ENCODE measurements at places on chromosomes 5 and 9.

GRCh38 chr9:132020820-132021510 is 58.7 kb downstream of the MED27 start:
- H3K36me3 ChIP-seq, result no peaks in the 10 kb centered on the region
- H3K4me1 ChIP-seq, result peaks cover 25% of the 10 kb centered on the region
- H3K27ac ChIP-seq, result no peak overlapping the region

GRCh38 chr5:34564710-34565235 is 91.4 kb upstream of the RAI14 start:
- no peaks in the 10 kb centered on the region for H3K36me3 ChIP-seq
- DNase-seq, result no peak
- no peak overlapping the region for H3K4me3 ChIP-seq
- no peak overlapping the region for H3K27ac ChIP-seq

DNA sequence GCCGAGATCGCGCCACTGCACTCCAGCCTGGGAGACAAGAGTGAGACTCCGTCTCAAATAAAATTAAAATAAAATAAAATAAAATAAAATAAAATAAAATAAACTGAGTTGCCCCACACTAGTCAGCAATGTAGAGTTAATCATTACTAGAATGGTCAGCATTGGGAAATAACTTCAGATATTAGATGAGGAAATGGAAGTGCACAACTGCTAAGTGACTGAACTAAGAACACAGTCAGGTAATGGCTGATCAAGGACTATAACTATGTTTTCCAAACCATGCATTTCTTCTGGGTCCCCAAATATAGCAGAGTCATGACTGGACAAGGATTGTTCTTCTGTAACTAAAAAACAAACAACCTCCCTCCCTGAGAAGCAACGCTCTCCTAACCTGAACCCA is 17.1 kb downstream of the OTP start:
- H3K27me3 ChIP-seq, result peaks cover 40% of the 10 kb centered on the region
- no peaks in the 10 kb centered on the region for H3K36me3 ChIP-seq
- no peak overlapping the region for H3K27ac ChIP-seq
- no peaks in the 10 kb centered on the region for H3K4me1 ChIP-seq
- H3K4me3 ChIP-seq, result no peak overlapping the region

DNA sequence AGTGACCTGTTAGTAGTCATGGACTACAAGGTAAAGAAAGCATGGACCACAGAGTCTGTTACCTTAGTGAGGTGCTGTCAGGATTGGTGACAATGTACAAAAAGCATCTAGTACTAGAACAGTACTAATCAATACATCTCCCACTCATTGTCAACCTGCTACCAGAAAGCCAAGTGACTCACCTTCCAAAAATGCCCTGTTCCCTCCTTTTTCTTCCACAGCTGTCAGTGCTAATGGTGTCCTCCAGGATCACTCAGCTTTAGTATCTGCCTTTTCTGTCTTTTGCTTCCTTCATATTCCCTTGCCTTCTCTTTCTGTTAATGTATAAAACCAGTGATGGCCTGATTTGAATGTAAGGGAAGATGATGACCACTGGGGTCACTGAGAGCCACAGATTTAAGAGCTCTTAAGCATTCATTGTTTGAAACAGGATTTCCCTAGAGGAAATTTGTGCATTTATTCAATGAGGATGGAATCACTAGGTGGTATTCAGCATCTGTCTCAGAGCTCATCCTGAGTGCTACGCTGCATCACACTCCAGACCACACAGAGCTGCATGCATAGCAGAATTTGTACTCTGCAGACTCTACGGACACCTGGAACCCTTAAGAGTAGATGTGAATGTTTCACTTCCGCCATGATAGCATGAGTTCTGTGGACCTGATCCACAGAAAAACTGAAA is 71.0 kb downstream of the SV2C start:
- no peaks in the 10 kb centered on the region for H3K36me3 ChIP-seq
- H3K27me3 ChIP-seq, result no peaks in the 10 kb centered on the region
- no peak overlapping the region for H3K4me3 ChIP-seq
- DNase-seq, result no peak

DNA sequence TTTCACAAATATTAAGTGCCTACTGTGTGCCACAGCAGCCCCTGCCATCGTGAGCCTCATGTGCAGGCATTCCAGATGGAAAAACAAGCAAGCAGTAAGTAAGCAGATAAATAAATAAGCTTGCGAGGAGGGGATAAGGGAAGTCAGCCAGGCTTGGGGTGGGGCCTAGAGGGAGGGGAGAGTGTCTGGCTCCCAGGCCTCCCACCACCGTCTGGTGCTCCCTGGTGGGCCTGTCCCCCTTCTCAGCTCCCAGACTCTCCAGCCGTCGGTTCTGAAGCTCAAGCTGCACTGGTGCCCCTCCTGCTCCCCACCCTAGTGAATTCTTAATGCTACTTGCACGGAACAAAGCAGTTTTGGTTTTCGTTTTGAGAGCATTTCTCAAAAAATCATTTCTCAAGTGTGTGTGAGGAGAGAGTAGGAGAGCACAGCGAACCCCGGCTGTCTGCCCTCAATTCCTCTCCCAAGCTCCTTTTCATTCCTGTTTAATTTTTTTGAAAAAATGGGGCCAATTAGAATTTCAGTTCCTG is 6.6 kb upstream of the IER5L start:
- no peak for DNase-seq
- H3K27me3 ChIP-seq, result no peaks in the 10 kb centered on the region
- H3K4me3 ChIP-seq, result no peak overlapping the region
- no peak overlapping the region for H3K27ac ChIP-seq
- no peaks in the 10 kb centered on the region for H3K36me3 ChIP-seq

- H3K4me1 ChIP-seq, result peaks cover 3% of the 10 kb centered on the region
- no peak for DNase-seq
- no peaks in the 10 kb centered on the region for H3K36me3 ChIP-seq
- H3K4me3 ChIP-seq, result no peak overlapping the region
- H3K27me3 ChIP-seq, result no peaks in the 10 kb centered on the region
Measured at GRCh38 chr9:71681708-71682272, 86.5 kb downstream of the CEMIP2 start.

DNA sequence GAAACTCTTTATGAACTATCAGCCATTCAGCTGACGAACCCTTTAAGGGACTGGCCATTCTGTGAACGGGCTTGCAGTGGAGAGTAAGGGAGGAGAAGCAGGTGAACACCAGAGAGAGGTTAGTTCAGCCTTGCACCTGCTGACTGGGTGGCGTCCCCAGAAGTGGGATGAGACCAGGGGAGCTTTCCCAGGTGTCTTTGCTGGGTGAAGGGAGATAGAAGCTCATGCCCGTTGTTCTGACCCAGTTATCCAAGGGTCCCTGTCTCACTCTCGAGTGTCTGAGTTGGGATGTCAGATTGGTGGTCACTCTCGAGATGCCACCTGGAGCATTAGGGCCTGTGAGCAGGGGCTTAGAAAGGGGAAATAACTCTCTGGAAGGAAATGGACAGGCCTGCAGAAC is 68.7 kb downstream of the MSX2 start:
- peaks cover 8% of the 10 kb centered on the region for H3K27me3 ChIP-seq
- no peak overlapping the region for H3K27ac ChIP-seq
- H3K4me3 ChIP-seq, result no peak overlapping the region

- H3K36me3 ChIP-seq, result no peaks in the 10 kb centered on the region
- no peak overlapping the region for H3K27ac ChIP-seq
- peaks cover 24% of the 10 kb centered on the region for H3K27me3 ChIP-seq
- H3K4me1 ChIP-seq, result no peaks in the 10 kb centered on the region
- DNase-seq, result no peak
Measured at GRCh38 chr5:1244976-1245375, 19.8 kb downstream of the SLC6A18 start.

- no peaks in the 10 kb centered on the region for H3K27me3 ChIP-seq
- H3K36me3 ChIP-seq, result no peaks in the 10 kb centered on the region
- no peak for DNase-seq
Measured at GRCh38 chr5:68332556-68332955, 117.0 kb downstream of the PIK3R1 start.

GRCh38 chr5:19568004-19568403 is 420.0 kb downstream of the CDH18 start:
- H3K27me3 ChIP-seq, result no peaks in the 10 kb centered on the region
- H3K27ac ChIP-seq, result no peak overlapping the region
- no peak for DNase-seq
- H3K4me1 ChIP-seq, result no peaks in the 10 kb centered on the region

GRCh38 chr5:4097199-4097598 is 501.6 kb downstream of the IRX1 start:
- no peak overlapping the region for H3K4me3 ChIP-seq
- no peaks in the 10 kb centered on the region for H3K27me3 ChIP-seq
- DNase-seq, result no peak
- no peaks in the 10 kb centered on the region for H3K4me1 ChIP-seq
- no peak overlapping the region for H3K27ac ChIP-seq

Data from gastrocnemius medialis (tissue), 4 donors.